GM23338 (cell line): ENCODE measurements at places on chromosomes 7 and 10. TPM values are rescaled to one million over a fixed set of nuclear protein-coding genes. Genes with fewer than 3 reads are reported as not detected.

GRCh38 chr10:60818134-60818770 is 40.0 kb downstream of the CDK1 start:
- DNase-seq = no peak

DNA sequence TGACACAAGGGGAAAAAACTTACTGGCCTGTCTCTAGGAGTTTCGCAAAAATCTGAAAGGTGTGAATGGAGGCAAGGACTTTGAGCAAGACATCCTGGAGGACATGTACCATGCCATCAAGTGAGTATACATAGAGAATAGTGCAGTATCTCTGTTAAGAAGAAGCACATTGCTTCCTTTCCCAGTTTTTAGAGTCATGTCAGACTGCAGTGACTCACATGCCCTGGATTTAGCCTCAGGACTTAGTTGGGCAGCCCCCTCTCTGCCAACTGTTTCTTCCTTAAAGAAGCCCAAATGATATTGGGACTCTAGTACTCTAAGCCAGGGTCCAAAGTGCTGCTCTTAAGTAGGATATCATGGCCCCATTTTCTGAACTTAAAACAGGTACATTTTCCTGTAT is 28.1 kb upstream of the NFKB2 start:
- DNase-seq = no peak

- no peak for DNase-seq
These were observed 101.1 kb downstream of the BTAF1 start for GRCh38 chr10:92024700-92025099.

DNA sequence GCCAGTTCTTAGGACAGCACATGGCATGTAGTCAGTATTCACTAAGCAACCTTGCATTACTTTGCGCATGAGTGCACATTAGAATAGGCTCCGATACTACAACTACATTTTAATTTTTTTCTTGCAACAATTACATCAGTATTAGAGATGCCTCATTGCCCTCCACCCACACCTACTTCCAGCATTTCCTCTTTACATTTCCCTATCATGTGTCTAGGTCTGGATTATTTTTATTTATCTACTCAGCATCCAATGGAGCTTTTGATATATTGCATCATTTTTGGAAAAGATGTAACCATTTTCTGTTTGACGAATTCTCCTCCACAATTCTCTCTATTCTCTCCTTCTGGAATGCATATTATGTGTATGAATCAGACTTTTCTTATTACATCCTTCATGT is 258.2 kb upstream of the GLI3 start:
- no peak for DNase-seq

DNA sequence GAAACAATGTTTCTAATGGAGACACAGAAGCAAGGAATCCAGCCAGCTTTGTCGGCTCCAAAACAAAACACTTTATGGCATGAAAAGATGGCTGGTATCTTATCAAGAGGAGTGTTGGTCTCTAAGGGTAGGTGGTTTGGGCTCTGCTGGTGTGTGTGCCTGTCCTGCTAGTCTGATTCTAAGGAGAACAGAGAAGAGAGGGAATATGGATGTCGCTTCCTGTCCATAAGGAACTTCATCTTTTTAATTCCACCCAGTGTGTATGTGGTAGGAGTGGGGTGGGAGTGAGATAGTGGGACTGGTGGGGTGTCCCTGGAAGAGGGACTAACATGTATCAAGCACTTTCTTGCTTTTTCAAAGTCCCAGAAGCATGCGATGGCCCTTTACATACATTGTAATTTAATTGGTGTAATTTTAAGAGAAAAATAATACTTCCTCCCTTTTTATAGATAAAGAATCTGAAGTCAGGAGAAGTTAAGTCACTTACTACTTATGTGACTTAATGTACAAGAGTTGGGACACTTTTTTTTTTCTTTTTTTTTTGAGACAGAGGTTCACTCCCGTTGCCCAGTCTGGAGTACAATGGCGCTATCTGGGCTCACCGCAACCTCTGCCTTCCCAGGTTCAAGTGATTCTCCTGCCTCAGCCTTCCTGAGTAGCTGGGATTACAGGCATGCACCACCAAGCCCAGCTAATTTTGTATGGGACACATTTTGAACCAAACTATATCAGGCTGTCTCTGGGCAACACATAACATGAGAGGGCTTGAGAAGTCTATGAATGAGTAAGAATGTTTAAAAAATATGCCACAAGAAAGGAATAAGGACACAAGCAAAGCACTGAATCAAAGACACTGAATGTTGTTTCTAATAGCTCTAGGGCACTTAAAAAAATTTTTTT is 18.8 kb downstream of the NT5C3A start:
- DNase-seq = peak; percentile 3

DNA sequence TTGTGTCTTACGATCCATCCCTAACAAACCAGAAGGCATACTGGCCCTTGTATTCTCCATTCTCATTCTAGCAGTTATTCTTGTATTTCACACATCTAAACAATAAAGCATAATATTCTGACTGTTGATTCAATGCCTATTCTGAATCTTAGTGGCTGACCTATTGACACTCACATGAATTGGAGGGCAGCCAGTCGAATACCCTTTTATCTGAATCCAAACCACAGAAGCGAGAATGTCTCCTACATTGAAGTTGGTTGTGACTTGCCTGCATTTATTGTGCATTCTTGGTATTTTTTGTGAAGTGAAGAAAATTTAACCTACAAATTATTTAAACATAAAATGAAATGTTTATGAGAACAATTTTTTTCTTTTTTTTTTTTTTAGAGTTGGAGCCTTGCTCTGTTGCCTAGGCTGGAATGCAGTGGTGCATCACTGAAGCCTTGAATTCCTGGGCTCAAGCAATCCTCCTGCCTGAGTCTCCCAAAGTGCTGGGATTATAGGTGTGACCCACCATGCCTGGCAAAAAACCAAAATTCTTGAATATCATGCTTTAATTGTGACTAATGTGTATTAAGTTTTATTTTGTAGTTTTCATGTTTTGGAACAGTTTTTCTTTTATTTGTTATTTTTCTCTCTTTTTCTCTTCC is 22.7 kb downstream of the EXOC4 start:
- DNase-seq = no peak

- no peak for DNase-seq
These were observed 21.6 kb upstream of the TRIL start for GRCh38 chr7:28979776-28980175.

- no peak for DNase-seq
These were observed 200.7 kb downstream of the CYP26A1 start for GRCh38 chr10:93274419-93274818.

DNA sequence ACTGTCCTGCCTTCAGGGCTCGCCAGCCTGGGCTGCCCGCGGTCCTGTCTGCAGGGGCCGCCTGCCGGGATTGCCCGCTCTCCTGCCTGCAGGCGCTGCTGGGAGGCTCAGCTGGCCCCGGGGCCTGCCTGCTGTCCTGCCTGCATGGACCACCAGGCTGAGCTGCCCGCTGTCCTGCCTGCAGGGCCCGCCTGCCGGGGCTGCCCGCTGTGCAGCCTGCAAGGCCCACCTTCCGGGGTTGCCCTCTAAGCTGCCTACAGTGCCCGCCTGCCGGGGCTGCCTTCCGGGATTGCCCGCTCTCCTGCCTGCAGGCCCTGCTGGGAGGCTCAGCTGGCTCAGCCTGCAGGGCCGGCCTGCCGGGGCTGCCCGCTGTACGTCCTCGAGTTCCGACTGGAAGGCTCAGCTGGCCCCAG is 164.4 kb downstream of the GLRX3 start:
- no peak for DNase-seq

- DNase-seq = no peak
These were observed 3.6 kb downstream of the VOPP1 start for GRCh38 chr7:55568613-55569268.

DNA sequence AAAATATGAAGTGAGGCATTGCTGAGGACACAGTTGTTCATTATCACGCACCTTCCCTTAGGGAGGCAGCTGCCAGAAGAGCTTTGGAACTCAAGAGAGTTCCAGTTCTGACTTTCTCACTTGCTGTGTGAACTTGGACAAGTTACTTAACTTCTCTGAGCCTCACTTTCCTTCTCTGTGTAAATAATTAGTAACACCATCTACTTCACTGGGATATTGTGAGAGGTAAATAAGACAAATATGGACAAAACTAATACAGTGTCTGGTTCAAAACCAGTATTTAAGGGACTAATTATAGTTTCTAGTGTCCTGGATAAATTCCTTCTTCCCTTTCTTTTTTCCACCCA is 6.3 kb upstream of the SLC13A4 start:
- DNase-seq = no peak

DNA sequence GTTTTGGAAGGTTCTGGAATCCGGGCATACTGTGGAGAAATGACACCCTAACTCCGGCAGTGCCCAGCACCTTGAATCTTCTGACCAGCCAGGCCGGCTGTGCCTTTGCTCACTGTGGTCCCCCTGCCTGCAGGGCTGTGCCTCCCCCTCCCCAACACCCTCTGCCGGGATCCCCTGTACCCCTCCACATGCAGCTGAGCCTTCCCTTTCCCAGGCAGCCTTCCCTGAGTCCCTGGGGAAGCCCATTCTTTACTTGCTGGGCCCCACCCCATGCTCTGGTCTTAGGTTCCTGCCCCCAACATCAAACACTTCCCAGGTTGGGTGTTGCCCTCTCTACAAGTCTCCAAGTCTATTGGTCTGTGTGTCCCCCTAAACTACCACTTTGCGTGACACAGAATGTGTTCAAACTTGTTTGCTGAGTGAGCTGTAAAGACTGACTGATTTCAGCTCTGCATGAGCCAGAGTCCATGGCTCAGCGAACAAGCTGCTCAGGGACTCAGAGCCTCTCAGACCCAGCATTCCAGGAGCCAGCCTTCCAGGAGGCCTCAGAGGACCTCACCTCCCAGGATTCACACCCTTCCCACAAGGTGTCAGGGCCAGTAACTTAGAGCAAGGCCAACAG is 31.6 kb downstream of the CALML5 start:
- no peak for DNase-seq

GRCh38 chr10:129767751-129768150 is 196.3 kb downstream of the EBF3 start:
- DNase-seq = no peak

- peak; percentile 86 for DNase-seq
These were observed 13.2 kb upstream of the ENO4 start for GRCh38 chr10:116836083-116836482.

DNA sequence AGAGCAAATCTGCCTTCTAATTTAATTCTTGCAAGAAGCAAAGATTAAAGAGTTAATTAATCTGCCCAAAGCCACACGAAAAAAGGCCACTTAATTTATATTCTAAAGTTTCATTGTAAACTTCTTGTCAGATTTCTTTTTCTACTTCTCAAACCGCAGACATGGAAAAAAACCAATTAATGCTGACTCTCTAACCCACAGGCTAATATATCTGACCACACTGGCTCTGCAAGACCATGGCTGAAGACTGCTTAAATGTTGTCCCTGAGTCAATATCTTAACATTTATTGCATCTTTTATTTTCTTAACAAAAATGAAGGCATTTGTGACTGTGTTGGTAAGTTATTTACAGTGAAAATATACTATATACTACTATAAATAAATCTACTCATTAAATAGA is 234.0 kb upstream of the SP8 start:
- DNase-seq = no peak

DNA sequence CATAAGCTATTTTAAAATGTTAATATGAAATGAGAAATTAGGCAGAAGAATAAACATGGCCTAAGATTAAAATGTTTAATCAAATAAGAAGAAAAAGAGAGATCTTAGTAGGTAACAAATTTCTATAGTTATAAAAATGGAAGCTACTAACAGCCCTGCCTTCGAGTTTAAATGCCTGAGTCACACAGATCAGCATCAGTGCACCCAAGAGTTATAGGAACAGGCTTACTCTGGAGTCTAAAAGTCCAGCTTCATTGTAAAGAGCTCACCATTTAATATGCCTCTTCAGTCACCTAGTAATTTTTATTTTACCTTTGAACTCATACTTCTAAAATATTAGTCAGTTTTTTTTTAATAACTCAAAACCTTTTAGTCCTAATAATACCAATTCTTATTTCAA is 52.6 kb downstream of the BRI3 start:
- no peak for DNase-seq

- no peak for DNase-seq
These were observed 240.5 kb downstream of the GLI3 start for GRCh38 chr7:41996381-41997035.

DNA sequence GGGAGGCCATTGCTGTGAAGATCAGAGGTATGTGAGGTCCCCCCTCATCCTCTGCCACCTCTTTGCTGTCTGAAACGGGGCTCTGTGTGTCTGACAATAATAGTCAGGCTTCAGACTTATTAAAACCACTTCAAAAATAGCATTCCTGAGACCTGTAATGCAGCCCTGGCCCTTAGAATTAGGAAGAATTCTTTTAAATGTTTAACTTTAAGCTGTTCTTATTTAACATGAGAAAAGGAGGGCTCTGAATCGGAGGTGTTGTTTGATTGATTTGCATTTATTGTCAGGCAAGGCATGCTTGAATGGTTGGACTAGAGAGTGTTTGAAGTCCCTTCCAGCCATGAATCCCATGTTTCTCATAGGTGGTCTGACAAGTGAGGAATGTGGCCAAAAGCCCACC is 52.5 kb downstream of the AKR1B1 start:
- peak; percentile 21 for DNase-seq

DNA sequence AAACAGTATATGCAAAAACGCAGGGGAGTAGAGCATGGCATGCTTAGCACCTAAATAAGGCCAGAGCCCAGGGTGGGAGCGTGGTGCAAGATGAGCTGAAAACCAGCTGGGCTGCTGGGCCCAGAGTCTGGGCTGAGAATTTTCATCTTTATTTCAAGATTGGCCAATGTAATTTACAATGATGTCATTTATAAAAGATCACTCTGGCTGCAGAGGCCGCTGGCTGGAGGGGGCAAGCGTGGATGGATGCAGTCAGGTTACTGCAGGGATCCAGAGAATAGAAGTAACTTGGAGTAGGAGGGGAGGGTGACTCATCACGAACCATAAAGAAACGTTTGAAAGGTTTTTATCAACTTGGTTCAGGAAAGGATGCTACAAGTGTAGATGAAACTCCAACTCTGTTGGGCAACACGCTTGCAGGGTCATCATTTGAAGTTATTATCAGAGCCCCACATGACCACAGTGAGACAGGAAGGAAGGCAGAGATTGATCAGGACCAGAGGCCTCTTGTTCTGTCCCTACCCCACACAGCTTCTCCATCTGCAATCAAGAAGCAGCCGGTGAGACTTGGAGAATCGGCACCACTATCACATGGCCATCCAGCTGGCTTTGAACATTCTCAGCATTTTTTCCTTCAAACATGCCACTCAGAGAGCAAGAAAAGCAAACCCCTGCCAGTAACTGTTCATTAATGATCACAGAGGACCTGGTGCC is 49.2 kb downstream of the ODAD2 start:
- peak; percentile 15 for DNase-seq

SKIDA1 gene
- 0.94 and 1.5 TPM in 2 replicates for polyA plus RNA-seq

JCAD gene
- polyA plus RNA-seq = 0.78 TPM in 2 replicates

MEOX2 gene
- polyA plus RNA-seq = 0.42 and 0.50 TPM in 2 replicates

GSTO2 gene
- polyA plus RNA-seq = 49.8 and 51.3 TPM in 2 replicates

TMEM139 gene
- 1.7 and 3.3 TPM in 2 replicates for polyA plus RNA-seq

ZNF438 gene
- 0.91 and 1.6 TPM in 2 replicates for polyA plus RNA-seq
